Left ventricle myocardium inferior (tissue), 1 donor: ENCODE measurements at places on chromosomes 2 and 18.

DNA sequence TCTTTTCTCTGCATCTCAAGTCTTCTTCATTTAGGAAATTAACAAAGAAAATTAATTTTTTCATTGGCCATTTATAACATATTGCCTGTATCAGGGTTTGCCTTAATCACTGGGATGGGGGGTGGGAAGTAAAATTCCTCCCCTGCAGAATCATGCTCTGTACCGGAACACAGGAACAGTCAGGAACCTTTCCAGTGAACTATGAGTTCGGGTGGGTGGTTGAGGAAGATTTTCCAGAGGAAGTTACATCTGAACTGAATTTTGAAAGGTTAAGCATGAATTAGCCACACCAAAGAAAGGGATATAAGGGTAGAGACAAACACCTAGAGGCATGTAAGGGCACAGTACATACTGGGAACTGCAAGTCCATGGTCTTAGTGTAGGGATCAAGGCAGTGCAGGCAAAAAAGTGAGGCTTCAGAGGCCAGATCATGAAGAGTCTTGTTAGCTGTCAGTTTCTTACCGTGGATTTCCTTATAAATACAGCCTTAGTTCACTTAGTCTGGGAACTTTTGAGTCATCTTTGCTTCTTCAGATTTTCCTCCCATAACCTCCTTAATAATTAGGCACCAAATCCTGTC is 55.6 kb downstream of the FAM117B start:
- no peaks in the 10 kb centered on the region for H3K27me3 ChIP-seq
- DNase-seq: no peak
- no peaks in the 10 kb centered on the region for H3K4me1 ChIP-seq
- H3K27ac ChIP-seq: no peak overlapping the region
- H3K4me3 ChIP-seq: no peak overlapping the region
- no peaks in the 10 kb centered on the region for H3K36me3 ChIP-seq

DNA sequence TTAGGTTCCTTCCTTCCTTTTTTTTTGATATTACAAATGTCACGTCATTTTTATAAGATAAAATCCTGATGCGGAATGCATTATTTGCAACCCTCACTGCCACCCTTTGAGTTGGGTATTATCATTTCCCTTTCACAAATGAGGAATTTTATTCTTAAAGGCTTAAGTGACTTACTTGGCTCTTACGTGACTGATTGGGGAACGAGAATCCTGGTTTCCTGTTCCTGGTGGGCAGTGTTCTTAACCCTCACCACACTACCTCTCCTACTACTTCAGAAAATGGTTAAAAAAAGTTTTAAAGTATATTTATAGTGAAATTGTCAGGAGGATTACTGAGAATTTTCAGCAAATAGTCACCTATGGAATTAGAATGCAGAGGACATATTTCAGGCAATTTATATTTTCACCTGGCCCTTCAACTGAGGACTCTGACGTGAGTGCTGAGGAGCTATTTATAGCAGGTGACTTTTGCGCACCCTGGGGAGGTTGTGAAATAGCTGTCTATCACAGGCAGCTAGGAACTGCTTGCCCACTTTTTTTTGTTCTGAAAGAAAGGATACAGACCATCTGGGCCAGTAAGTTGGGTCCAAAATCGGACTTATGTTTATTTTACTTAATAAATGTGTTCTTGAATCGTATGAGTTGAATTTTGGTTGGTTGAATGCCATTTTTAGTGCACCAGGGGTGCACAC is 18.7 kb upstream of the RASGRP3 start:
- peaks cover 51% of the 10 kb centered on the region for H3K4me1 ChIP-seq
- peaks cover 8% of the 10 kb centered on the region for H3K36me3 ChIP-seq

GRCh38 chr2:56199492-56199891 is 15.7 kb downstream of the CCDC85A start:
- no peaks in the 10 kb centered on the region for H3K36me3 ChIP-seq
- no peak overlapping the region for H3K27ac ChIP-seq
- no peak overlapping the region for H3K4me3 ChIP-seq
- no peaks in the 10 kb centered on the region for H3K27me3 ChIP-seq

- no peaks in the 10 kb centered on the region for H3K36me3 ChIP-seq
- H3K27me3 ChIP-seq: no peaks in the 10 kb centered on the region
- H3K4me3 ChIP-seq: no peak overlapping the region
- H3K27ac ChIP-seq: no peak overlapping the region
- no peak for DNase-seq
- no peaks in the 10 kb centered on the region for H3K4me1 ChIP-seq
These were observed 46.1 kb downstream of the NABP1 start for GRCh38 chr2:191724015-191724414.

- DNase-seq: no peak
- no peaks in the 10 kb centered on the region for H3K4me1 ChIP-seq
- no peaks in the 10 kb centered on the region for H3K27me3 ChIP-seq
- H3K27ac ChIP-seq: no peak overlapping the region
- no peak overlapping the region for H3K4me3 ChIP-seq
These were observed 198.5 kb upstream of the ITGA4 start for GRCh38 chr2:181258720-181259119.

DNA sequence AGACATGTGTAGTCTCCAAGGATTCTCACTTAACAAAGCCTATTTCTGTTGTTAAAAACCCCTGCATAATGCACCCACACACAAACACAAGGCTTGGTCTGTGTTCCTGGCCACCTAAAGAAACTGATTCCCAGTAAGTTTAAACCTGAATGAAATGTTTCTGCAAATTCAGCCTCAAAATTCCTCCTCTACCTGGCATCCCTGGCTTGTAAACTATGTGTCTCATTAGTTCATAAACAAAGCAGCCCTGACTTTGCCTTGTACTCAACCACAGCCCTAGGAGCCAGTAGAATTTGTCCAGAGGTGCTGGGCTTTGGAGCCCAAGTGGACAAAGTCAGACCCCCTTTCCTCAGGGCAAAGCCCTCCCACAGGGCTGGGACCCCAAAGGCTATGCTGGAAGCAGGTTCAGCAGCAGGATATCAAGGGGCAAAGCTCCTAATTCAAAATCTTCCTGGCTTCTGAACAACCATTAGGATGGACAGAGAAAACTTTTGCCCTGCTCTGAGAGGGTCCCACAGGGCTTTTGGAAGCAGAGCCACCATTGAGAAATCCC is 2.6 kb upstream of the HOXD13 start:
- H3K27ac ChIP-seq: no peak overlapping the region
- H3K4me1 ChIP-seq: peaks cover 39% of the 10 kb centered on the region
- peaks cover 100% of the 10 kb centered on the region for H3K27me3 ChIP-seq

GRCh38 chr18:34873986-34874580 is 164.0 kb downstream of the DTNA start:
- no peak for DNase-seq
- no peak overlapping the region for H3K27ac ChIP-seq
- peaks cover 6% of the 10 kb centered on the region for H3K36me3 ChIP-seq
- no peaks in the 10 kb centered on the region for H3K27me3 ChIP-seq

DNA sequence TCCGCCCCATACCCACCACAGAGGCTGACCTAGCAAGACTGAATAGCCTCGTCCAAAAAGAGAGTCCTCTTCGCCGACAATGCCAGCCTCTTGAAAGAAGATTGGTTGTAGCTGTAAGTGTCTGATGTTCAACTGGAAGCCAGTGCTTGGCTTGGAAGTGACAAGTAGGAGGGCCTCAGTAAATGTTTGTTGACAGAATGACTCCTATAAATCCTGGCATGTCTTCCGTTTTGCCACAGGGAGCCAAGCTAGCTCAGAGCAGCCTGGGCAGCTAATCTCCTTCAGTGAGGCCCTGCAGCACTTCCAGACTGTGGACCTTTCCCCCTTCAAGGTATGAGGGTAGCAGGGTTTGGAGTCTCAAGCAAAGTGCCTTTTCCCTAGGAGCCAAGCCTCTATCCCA is 14.9 kb downstream of the ELMOD3 start:
- H3K36me3 ChIP-seq: peaks cover 60% of the 10 kb centered on the region
- H3K4me3 ChIP-seq: no peak overlapping the region
- no peaks in the 10 kb centered on the region for H3K27me3 ChIP-seq
- DNase-seq: no peak

GRCh38 chr2:216205486-216205885 is 96.3 kb downstream of the XRCC5 start:
- no peaks in the 10 kb centered on the region for H3K27me3 ChIP-seq
- DNase-seq: no peak
- H3K36me3 ChIP-seq: peaks cover 82% of the 10 kb centered on the region
- H3K4me3 ChIP-seq: no peak overlapping the region

DNA sequence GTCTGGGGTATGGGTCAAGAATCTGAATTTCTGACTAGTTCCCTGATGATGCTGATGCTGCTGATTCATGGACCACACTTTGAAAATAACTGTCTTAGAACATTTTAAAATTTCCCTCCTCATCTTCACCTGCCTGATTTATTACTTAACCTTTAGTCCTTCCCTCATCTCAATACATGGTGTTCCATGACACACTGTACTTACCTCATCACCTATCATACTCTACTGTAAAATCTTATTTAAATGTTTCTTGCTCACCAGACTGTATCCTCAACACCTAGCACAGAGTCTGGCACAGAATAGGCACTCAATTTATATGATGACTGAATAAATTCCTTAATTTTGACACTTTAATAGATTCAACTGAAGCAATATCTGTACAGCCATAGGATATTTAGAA is 95.7 kb downstream of the FAM161A start:
- H3K27ac ChIP-seq: no peak overlapping the region
- no peaks in the 10 kb centered on the region for H3K27me3 ChIP-seq
- H3K4me1 ChIP-seq: peaks cover 5% of the 10 kb centered on the region
- no peak overlapping the region for H3K4me3 ChIP-seq

DNA sequence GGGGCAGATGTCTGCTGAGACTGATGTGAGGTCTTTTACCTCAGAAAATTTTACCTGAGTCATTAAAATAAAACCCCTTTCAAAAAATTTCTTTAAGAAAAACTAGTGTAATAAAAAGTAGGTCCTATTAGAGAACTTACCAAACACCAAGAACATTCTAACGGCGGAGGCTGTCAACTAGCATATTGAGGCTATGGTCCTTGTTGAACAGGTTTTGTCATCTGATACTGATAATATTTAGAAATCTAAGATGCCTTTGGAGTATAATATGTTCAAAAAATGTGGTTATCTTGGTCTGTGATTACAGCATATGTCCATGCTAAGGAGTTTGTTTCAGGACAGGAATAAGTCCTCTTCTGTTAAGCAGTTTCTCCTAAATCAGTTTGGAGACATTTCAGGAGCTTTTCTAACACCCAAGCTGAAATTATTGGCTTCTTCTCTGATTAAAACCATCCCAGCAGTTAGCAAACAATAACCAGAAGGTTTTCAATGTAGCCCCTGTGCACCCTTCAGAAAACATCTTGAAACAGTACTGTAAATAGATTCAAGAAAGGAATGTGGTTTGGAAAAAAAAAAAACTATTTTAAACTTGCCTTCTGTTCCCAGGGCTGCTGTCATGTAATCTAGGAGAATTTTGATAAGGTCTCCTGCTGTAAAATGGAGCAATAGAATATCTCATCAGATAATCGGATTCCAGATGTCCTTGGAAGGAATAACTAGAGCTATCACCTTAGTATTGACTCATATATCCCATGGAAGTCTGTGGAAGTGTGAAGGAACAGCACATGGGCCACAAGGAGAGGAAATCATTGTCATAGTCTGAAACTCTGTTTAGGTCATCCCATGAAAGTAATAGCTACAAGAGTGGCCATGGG is 58.7 kb upstream of the B3GNT2 start:
- H3K4me3 ChIP-seq: no peak overlapping the region
- no peak for DNase-seq
- H3K4me1 ChIP-seq: peaks cover 24% of the 10 kb centered on the region

GRCh38 chr2:105768961-105769452 is 24.3 kb downstream of the NCK2 start:
- H3K4me1 ChIP-seq: peaks cover 39% of the 10 kb centered on the region
- no peak overlapping the region for H3K4me3 ChIP-seq
- no peaks in the 10 kb centered on the region for H3K27me3 ChIP-seq
- H3K27ac ChIP-seq: no peak overlapping the region
- peaks cover 9% of the 10 kb centered on the region for H3K36me3 ChIP-seq

DNA sequence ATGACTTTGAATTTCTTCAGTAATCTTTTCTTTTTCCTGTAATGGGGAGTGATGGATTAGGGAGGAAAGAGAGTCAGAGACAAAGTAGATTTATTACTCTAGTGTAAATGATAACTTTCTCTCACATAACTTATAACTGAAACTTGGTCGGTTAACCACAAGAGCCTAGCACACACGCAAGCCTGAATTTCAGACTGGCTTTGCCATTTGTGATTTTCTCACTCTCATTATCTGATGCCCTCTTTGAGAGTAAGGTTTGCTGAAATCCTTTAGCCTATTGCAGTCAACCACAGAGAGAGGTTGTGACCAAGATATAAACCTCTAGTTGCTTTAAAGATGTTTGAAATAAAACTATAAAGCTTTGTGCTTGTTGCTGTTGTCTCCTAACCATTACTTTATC is 117.9 kb upstream of the NETO1 start:
- H3K4me3 ChIP-seq: no peak overlapping the region
- H3K4me1 ChIP-seq: no peaks in the 10 kb centered on the region
- no peaks in the 10 kb centered on the region for H3K36me3 ChIP-seq
- no peak for DNase-seq

DNA sequence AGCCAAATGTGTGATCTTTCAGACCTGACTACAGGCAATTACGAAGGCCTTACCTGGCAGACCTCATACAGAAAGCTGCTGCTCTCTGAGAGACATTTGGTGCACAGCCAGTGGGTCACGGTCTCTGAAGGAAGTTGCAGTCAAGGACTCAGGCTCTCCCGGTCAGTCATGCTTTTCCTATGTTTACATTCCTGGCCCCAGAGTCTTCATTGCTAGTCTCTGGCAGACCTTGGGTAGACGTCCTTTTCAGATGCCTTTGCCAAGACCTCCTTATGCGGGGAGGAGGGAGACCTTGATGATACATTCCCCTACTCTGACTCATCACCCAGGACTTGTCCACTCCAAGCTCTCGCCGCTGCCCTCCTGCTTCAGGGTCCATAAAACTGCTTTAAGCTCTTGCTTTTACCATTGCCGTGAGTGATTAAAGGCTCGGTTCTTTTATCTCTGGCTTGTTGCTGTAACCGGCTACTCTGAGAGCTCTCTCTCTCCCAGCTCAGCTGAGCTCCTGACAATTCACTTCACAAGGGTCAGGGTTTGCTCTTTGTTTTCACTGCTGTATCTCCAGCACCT is 62.0 kb upstream of the SLC35F5 start:
- no peaks in the 10 kb centered on the region for H3K27me3 ChIP-seq
- H3K36me3 ChIP-seq: no peaks in the 10 kb centered on the region
- peak; percentile 16 for DNase-seq
- H3K4me1 ChIP-seq: peaks cover 16% of the 10 kb centered on the region
- peak overlapping the region; percentile 85 for H3K27ac ChIP-seq
- peak overlapping the region; percentile 53 for H3K4me3 ChIP-seq

DNA sequence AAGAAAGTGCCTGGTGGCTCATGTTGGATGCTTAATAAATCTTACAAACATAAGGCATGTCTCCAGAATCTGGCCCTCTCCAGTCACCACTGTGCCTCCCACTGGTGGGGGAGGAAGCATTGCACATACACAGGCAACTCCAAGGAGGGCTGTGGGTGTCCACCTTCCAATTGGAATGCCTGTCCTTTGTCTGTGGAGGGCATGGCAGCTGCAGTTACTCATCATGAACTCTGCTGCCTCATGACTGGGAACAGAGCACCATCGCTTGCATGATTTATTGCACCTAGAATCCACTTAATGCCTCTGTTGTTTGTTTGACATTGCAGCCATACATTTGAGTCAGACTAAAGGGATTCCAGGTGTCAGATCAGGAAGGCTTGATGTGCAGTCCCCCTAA is 278.9 kb downstream of the PRKCE start:
- no peaks in the 10 kb centered on the region for H3K27me3 ChIP-seq
- peak overlapping the region; percentile 88 for H3K27ac ChIP-seq
- no peaks in the 10 kb centered on the region for H3K36me3 ChIP-seq
- DNase-seq: no peak
